Epithelial cell of proximal tubule (primary cell): ENCODE measurements at places on chromosomes 3 and 15. TPM values are rescaled to one million over a fixed set of nuclear protein-coding genes. Genes with fewer than 3 reads are reported as not detected.

DNA sequence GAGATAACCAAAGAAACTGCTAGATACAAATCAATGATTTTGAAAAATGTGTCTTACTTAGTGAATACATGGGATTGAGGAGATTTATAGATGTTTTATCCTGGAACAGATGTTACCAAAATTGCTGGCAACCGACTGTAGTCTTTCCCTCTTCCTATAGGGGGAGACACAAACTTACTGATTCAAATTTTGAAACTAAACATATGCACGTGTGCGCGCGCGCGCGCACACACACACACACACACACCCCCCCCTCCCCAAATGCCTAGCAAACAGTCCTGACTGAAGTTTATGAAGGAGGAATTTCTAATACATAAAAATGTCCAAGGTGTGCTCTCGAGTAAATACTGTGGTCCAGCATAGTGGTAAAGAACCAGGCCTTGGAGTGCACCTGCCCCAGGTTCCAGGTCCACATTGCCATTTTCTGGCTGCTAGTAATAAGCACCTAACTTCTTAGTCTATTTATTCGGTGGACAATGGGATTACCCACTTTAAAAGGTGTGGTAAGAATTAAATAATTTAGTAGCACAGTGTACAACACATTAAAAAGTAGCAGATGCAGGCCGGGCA is 18.5 kb upstream of the C3orf62 start:
- no peak for DNase-seq

GRCh38 chr3:167736264-167736787 is 805 bp downstream of the SERPINI1 start:
- no peak for DNase-seq

DNA sequence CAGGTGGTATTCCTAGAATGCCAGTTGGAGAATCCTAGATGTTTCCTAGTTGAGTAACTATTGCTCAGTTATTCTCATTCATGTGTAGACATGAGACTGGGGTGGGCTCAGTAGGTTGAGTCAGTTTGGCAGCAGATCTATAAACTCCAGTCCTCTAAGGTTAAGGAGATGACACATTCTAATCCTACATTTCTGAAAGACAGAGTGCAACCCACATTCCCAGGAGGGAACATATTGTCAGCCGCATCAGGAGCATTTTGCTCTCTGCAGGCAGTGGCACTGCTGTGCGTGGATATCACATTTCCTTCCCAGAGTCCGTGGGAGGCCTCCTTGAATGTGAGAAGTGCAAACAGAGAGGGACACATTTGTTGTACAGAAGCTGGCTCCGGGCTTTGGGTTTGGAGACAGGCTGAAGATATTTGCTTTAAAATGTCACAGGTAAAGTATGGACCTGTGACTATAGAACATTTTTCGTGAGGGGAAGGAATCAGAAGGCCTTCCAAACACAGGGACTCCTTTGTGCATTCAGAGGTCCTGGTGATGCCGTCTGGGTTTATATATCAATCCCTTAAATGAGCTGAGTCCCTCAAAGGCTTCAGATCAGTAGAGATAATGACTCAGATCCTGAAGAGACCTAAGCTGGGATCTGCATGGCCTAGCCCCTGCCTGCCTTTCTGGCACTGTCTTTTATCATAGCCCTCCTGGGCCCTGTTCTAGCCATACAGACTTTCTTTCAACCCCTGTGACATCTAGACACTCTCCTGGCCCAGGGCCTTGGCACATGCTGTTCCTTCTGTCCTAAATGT is 156.5 kb downstream of the CADPS start:
- DNase-seq: no peak

GRCh38 chr15:89401631-89402517 is 67.2 kb upstream of the POLG start:
- DNase-seq: no peak

DNA sequence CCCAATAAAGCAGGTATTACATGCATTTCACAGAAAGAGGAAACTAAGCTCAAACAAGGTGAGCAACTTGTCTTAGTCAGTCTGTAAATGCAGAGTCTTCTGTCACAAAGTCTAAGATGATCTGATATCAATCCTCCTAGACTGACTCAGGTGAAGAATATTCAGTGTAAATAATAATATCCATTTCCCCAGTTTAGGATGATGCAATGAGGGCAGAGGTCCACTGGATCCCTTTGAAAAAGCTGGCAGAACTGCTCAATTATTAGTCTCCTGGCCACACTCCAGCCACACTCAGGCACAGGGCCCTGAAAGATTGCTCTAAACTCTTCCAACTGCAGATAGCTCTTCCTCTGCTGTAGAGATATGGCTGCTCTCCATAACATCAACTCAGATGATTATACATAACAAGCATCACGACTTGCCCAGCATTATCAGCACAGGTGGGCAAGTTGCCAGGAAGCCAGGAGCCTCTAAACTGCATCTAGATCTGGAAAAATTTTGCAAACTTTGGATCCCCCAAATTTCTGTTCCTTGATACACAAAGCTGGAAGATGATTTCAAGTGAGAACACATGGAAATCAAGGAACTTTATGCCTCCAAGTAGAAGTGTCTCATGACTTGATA is 129.8 kb upstream of the CPNE4 start:
- DNase-seq: peak; percentile 37

Gene CRABP1
- total RNA-seq: not detected in 2 replicates
